ENCODE measurements at places on chromosomes 11 and 22.

DNA sequence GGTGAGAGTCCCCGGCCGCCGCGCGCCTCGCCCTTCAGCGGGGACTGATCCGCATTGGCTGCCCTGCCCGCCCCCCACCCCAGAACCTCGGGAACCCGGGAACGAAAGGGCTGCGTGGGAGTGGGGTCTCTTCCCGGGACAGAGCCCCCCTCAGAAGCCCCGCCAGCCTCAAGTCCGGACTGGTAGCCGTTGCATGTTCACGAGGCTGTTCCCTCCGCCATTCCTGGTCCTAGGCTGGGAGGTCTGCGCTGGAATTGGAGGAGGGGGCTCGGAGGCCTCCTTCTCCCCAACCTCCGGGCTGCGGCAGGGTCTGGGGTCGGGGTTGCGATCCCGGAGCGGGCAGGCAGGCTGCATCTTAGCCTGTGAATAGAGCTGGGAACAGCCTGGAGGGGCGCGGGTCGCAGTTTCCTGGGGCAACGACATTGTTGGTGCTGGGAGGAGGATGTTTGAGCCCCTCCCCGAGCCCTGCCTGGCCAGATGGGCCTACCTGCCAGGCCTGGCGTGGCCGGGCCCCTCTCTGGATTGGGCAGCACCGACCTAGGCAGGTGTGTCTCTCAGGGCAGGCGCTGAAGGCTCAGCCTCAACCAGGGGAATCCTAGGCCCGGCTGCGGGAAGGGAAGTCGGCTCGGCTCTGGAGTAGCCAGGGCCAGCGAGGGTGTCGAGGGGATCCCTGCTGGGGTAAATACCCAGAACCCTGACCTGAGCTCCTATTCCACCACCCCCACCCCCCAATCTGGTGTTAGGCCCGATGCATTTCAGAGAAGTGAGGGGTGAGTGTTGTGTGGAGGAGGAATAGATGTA is 670 bp downstream of the MAPK8IP1 start:
- DNase-seq, result no peak

DNA sequence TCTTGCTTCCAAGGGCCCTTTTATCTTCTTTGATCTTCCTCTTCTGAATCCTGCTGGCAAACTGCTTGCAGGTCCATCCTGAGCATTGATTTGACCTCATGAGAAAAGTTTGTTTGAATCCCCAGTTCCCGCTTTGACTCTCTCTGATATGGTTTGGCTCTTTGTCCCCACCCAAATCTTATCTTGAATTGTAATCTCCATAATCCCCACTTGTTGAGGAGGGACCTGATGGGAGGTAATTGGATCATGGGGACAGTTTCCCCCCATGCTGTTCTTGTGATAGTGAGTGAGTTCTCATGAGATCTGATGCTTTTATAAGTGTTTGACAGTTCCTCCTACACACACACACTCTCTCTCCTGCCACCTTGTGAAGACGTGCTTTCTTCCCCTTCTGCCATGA is 126.6 kb upstream of the ARHGAP20 start:
- DNase-seq, result no peak

- no peak for DNase-seq
Measured at GRCh38 chr22:28620244-28620922, 59.3 kb downstream of the TTC28 start.

- peak; percentile 39 for DNase-seq
Measured at GRCh38 chr22:44701824-44702478, at the start of gene PRR5. Gene PRR5, plus strand, starts transcription at chr22:44702204. Its CDS starts 271 bp downstream, at chr22:44702475.

DNA sequence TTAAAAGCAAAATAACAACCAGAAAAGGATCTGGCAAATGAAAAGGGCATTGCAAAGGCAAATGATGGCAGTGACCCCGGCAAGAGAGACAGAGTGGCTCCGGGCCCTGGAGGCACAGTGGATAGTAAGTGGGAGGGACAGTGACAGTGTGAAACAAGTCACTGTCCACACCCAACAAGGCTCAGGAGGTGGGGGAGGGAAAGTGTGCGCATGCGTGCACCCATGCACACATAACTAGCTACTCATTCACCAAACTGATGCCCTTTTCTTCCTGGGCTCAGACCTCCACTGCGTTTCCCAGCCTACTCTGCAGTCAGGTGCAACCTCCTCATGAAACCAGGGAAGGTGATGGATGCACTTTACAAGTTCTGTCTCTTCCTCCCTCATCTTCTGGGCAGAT is 108.4 kb downstream of the SHANK2 start:
- no peak for DNase-seq

All from NCI-H2107 (cell line).